Left lobe of liver (tissue), 2 donors: ENCODE measurements at places on chromosomes 11 and 22. TPM values are rescaled to one million over a fixed set of nuclear protein-coding genes. Genes with fewer than 3 reads are reported as not detected.

- DNase-seq, result no peak
Measured at GRCh38 chr11:62588966-62589637, 2.2 kb downstream of the TUT1 start.

GRCh38 chr11:129960216-129961214, 42.1 kb downstream of the PRDM10 start:
- no peak for DNase-seq

- DNase-seq, result no peak
Measured at GRCh38 chr11:130449310-130449990, 1.0 kb downstream of the ADAMTS15 start.

GRCh38 chr11:1443737-1444136, 42.8 kb downstream of the MOB2 start:
- no peak for DNase-seq

The MUC6 gene
- total RNA-seq, result 1.0 TPM
